Stimulated activated CD8-positive, alpha-beta memory T cell treated with anti-CD3 and anti-CD28 coated beads, Interleukin-7, amount 100 ng/mL, for 1 hour (primary cell): ENCODE measurements at places on chromosomes 12 and 14.

DNA sequence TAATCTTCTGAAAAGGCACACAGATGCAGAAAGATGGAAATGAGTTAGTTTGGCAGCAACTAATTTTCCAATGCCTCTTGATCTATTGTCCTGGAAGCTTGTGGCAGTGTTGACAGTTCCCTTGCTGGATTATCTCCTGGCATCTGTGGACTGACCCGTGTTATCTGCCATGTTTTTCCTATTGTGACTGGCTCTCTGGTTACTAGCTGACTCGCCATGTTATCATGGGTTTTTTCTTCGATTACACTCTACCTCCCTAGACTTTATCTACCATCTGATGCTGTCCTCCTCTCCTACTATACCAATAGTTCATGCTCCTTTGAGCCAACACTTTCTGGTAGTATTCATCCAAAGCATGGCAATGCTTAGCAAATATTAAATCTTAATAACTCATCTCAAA, 63.3 kb upstream of the FLRT2 start:
- no peak for DNase-seq

- no peak for DNase-seq
Observed at GRCh38 chr14:91255026-91255695, 10.7 kb upstream of the GPR68 start.

GRCh38 chr14:51582437-51582836, 69.3 kb upstream of the FRMD6 start:
- DNase-seq, result no peak

- DNase-seq, result no peak
Observed at GRCh38 chr14:83255015-83255726, 1721.5 kb upstream of the SEL1L start.

- no peak for DNase-seq
Observed at GRCh38 chr14:73610687-73611086, 1.6 kb upstream of the ACOT6 start.

GRCh38 chr14:70701610-70702009, 59.9 kb downstream of the TTC9 start:
- DNase-seq, result no peak

DNA sequence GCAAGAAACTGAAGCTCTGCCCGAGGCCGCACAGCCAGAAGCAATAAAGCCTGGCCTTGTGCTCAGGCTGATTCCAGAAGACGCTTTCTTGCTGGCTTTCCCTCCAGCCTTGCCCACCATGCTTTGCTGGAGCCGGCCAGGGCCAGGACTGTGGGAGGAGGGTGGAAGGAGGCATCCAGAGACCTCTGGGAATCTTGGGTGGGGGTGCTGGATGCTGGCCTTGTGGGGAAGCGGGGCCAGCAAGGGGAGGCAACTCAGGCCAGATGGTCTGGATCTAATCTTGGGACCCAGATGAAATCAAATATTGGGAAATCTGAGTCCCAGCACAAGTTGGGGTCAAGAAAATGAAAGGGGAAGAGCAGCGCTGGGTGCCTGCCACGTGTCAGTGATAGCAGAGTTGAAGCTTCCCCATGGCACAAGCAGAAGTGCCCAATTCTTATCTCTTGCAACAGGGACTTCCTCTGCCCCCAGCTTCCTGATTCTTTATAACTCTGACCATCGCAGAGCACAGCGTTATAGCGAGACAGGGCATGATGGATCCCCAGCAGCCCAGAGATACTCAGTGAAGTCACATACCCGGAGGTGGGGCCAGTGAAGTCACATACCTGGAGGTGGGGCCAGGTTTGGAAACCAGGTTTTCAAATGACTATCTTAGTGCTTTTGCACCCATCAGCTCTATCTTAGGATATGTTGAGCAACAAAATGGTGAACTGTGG, 6.4 kb upstream of the RABGGTA start:
- DNase-seq, result no peak

- no peak for DNase-seq
Observed at GRCh38 chr12:116087962-116088361, 189.5 kb downstream of the MED13L start.

DNA sequence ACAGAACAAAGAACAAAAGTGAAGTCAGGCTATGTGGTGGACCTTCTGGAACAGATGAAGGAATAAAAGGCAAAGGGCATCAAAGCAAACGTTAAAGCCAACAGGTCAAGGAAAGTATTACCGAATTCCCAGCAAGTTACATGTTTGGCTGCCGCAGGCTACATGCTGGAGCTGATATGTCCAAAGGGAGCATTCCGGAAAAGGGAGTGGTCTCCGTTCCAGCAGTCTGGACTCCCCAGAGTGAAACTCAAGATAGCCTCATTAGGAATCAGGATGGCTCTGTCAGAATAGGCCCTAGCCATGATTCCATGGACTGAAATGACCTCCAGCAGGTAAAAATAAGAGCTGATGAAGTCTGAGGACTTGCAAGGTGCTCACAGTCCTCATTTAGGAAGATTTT, 379.8 kb upstream of the PRICKLE1 start:
- no peak for DNase-seq

DNA sequence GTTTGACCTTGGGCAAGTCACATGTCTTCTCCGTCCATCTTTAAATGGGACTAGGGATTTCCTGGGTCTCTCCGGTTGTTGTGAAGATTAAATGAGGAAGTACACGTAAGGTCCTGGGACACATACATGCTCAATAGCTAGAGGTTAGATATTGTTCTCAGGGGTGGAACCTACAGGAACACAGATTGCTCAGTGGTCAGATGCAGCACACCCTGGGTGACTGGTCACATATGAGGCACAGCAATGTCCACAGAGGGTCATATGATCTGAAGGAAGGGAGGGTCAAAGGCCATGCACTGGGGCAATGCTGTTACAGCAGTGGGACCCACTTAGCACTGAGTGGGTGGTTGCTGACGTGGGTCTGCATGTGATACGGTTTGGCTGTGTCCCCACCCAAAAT, 11.4 kb upstream of the SLC8B1 start:
- no peak for DNase-seq

DNA sequence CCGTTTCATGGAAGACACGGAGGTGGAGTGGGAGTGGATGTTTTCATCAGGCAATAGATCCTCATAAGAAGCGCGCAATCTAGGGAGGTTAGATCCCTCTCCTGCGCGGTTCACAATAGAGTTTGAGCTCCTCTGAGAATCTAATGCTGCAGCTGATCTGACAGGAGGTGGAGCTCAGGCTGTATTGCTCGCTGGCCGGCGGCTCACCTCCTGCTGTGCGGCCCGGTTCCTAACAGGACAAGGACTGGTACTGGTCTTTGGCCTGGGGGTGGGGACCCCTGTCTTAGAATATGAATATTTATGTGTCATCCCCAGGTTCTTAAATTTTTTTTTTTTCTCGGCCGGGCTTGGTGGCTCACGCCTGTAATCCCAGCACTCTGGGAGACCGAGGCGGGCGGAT, 36.7 kb downstream of the PRICKLE1 start:
- DNase-seq, result no peak

DNA sequence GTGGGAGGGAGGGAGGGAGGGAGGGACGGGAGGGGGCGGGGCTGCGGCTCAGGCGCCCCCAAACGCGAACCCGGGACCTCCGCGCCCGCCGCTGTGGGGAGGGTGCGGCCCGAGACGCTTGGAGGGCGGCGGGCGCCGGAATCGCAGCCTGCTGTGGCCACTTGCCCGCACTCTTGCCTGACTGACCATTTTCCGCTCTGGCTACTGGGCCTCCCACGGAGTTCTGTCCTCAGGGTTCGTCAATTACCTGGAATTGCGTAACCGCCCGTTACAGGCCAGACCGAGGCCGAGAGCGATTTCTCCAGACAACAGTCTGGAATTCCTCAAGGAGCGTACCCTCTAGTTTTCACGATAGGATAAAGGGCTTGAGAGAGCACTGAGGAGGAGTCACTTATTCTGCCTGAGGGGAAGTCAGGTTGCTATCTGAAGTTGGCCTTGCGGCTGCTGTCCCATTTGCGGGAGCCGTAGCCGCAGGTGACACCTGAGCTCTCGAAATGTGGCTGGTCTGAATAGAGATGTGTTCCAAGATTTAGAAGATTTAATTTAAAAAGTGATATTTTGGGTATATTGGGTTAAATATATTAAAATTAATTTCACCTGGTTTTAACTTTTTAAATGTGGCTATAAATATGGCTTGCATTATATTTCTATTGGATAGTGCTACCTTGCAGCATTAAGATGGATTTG, 446 bp upstream of the ZNF641 start:
- no peak for DNase-seq

GRCh38 chr12:55683676-55684075, 24.0 kb downstream of the ITGA7 start:
- DNase-seq, result no peak

- no peak for DNase-seq
Observed at GRCh38 chr12:106204312-106204711, 43.5 kb downstream of the CKAP4 start.

- no peak for DNase-seq
Observed at GRCh38 chr12:121295116-121295745, 1.3 kb downstream of the CAMKK2 start.

- no peak for DNase-seq
Observed at GRCh38 chr12:48291511-48291910, 59.2 kb downstream of the ZNF641 start.

- no peak for DNase-seq
Observed at GRCh38 chr12:3542911-3543310, 51.9 kb downstream of the PRMT8 start.

DNA sequence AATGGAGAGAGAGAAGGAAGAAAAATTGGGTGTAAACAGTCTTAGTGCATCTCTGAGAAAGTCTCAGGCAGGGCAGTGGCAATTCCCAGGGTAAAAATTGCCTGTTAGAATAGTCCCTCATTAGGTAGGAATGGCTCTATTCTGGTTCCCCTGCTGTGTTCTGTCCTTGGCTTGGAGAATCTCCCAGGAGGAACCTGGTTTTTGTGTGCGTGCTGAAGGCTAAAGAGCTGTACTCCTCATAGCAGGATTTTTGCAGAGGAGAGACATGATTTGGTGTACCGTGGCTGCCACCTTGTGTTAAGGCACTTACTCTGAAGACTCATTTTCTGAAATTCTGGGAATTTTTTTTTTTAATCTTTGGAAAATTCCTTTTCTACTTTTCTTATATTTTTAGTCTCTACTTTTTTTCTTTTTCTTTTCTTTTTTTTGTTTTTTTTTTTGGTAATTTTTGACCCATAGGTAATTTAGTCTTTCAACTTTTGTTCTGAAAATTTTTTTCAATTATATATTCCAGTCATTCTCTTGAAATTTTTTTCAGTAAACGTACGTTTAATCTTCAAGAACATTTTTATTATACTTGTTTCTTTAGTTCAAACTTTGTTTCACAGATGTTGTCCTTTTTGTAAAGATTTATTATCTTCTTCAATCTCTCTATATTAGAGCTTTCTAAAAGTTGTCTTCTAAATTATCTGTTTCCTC, 63.8 kb downstream of the FBXO33 start:
- no peak for DNase-seq

DNA sequence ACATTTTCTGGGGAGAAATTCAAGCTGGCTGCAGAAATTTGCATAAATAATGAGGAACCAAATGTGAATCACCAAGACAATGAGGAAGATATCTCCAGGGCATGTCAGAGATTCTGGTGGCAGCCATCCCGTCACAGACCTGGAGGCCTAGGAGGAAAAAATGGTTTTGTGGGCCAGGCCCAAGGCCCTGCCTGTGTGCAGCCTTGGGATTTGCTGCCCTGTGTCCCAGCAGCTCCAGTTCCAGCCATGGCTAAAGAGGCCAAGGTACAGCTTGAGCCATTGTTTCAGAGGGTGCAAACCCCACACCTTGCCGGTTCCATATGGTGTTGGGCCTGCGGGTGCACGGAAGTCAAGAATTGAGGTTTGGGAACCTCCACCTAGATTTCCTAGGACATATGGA, 147.5 kb downstream of the ADCK1 start:
- DNase-seq, result no peak

GRCh38 chr14:76922092-76922491, 95.9 kb downstream of the LRRC74A start:
- no peak for DNase-seq

- DNase-seq, result no peak
Observed at GRCh38 chr12:114420944-114421335, 15.0 kb upstream of the TBX5 start.

DNA sequence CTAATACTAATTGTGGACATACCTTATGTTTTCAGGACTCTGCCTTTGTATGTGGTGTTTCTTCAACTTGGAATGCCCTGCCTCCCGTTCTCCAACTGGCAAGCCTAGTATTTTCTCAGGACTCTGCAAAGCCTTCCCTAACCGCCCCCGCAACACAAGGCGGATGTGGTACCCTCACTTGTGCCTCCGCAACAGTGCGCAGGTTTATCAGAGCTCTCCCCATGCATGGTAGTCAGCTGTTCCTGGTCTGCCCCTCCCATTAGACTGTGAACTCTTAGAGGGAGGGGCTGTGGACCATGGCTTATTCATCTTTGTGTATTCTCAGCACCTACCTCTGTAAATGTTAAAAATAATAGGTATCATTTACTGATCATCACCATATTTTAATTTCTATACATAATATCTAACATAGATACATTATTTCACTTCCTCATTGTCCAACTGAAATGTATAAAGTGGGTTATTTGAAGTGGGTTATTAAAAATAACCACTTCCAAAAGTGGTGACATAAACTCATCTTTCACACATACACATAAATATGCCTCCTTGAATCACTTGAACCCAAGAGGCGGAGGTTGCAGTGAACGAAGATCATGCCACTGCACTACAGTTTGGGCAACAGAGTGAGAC, 9.0 kb downstream of the LPAR5 start:
- DNase-seq, result no peak

GRCh38 chr12:78359520-78359919, 505.1 kb upstream of the SYT1 start:
- no peak for DNase-seq

GRCh38 chr14:91453744-91454143, 36.1 kb upstream of the CCDC88C start:
- no peak for DNase-seq

GRCh38 chr12:126055521-126055920, 990.3 kb downstream of the AACS start:
- DNase-seq, result no peak

- DNase-seq, result no peak
Observed at GRCh38 chr14:77158175-77158881, 16.7 kb upstream of the ZDHHC22 start.

GRCh38 chr14:103820908-103821307, 26.5 kb downstream of the PPP1R13B start:
- DNase-seq, result no peak

DNA sequence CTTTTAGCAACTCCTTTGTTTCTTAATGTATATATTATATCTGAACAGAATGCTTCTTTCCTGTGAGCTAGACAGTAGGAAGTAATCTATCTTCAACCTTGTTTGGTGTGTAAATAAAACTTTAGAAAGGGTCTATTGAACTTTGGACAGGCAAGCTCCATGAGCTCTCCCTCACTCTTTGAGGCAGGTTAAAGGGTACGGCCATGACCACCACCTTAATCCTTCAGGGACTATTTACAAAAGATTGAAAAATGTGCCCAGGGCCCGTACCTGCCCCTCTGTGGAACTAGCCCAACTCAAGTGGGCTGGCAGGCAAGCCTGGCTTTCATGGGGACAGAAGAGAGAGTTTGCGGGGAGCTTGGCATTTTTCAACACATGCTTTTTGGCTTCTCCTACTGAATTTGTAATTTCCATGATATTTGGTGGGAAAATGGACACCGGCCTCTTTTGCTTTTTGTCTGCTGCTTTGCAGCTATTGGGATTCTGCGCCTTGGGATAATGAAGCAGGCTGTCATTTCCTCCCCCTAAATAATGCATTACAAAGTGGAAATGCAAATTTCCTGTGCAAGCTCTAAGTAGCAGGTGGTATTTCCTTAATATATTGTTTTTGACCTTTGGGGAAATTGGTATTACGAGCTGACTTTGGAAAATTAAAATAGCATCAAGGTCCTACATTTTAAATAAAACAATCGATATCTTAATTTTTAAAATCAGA, 106.0 kb downstream of the HMGA2 start:
- no peak for DNase-seq
